ENCODE measurements at places on chromosomes 11 and 22.

DNA sequence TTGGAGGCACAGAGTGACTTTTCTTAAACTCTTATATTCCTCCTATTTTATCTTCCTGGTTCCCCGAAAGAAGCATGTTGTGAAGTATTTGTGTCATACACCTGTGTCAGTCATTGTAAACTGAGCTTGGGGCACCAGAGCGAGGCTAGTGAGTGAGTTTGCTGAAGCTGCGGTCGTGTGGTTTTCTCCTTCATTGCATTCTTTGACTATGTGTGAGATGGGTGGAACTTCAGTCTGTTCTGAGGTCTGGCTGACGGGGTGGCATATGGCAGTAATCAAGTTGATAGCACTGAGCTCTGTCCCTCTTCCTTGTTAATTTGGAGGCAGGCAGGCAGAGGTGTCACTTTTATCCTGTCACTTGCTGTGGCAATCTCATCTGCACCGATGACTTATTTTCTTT, 4.2 kb downstream of the VPS26B start:
- no peak for DNase-seq

GRCh38 chr11:21896746-21897602, 295.9 kb upstream of the ANO5 start:
- DNase-seq = no peak

DNA sequence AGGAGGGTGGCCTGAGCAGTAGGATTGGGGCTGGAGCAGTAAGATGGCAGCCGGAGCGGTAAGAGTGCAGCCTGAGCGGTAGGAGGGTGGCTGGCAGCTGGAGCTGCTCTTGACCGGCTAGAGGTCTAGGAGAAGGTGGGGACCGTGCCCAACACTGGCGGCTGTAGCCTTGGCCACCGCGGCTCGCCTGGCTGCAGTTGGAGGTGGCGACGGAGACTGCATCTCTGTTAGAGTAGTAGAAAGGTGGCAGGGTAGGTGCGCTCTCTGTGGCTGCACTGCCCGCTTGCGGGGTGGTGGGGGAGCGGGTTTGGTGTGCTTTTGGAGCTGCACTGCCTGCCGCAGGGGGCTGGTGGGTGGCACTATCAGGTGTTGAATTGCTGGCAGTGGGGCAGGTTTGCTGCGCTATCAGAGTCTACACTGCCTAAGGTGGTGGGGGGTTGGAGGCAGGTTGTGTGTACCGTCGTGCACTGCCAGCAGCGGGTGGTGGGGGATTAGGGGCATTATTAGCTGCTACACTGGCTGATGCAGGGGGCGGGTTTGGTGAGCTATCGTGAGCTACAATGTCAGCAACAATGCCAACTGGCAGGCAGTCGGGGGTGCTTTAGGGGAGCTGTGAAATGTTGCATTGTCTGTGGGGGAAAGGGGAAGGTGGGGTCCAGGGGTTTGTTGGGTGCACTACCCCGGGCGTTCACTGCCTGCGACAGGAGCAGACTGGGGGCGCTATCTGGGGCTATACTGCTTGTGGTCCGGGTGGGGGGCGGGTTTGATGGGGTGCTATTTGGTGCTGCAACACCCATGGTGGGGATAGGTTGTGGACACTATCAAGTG, 4461.3 kb upstream of the OR11H1 start:
- no peak for DNase-seq

DNA sequence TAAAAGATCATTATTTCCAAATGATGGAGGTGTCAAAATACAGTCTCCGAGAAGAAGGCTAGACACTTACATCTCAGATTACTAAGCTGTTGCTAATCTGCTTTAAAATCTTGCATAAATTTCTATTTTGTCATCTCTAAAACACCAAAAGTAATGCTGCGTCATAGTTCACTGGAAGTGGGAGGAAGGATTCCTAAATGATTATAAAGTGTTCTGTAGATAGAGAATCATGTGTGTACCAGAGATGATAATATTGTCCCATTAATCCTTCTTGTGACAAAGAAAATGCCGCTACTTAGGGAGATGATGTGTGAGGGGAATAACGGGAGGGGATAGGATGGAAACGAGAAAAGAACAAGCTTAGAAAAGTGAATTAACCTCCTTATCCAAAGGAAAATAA, 268.6 kb downstream of the JRKL start:
- no peak for DNase-seq

DNA sequence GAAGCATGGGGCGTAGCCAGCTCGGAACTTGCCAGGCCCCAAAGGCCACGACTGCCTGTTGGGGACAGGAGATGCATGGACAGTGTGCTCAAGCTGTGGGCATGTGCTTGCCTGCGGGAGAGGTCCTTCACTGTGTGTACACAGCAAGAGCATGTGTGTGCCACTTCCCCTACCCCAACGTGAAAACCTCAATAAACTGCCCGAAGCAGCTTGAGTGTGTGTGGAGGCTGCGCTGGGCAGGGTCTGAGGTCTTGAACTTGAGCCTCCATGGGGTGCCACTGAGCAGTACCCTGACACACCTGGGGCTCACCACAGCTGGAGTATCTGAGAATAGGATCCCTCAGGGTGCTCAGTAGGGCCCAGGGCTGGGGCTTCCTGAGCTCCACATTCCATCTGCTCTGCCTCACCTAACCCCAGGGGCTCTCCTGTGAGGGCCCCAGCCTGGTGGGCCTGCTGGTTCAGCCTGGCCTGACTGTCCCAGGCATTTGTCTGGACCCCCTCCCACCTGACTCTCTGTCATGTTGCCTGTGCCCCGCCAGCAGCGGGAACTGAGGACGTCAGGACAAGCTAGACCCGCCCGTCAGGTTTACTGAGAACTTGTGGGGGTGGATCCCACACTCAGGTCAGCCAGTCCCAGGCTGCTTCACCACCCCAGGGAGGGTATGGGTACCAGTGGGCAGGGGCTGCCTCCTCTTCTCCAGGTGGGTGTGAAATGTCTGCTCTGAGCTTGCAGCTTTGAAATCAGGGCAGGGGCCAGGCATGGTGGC, 3.2 kb downstream of the RASSF7 start:
- no peak for DNase-seq

DNA sequence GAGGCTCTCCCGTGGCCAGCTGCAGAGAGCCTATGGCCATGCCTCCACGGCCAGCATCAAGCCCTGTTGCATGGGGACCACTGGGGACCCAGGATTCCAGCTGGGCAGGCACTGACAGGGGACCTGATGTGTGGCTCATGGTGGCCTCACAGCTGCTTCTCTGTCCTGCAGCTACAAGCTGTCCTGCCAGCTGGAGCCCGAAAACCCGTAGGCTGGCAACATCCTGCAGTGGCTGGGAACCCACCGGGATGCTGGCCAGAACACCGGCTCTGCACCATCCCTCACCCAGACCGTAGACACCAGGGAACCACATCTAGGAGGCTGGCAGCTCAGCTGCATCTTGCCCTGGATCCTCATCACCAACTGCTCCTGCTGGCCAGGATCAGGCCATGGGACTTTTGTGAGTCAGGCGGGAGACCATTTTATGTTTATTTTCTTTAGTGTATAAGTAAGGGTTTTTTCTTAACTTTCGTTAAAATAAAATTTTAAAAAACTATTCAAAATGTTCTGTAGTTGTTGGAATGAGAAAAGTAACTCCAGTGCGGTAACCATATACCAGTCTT, 7.9 kb downstream of the RGL4 start:
- no peak for DNase-seq

- no peak for DNase-seq
Observed at GRCh38 chr22:50686794-50687193, 14.2 kb downstream of the SHANK3 start.

GRCh38 chr11:293271-293851, 4.4 kb downstream of the PGGHG start:
- DNase-seq = no peak

- no peak for DNase-seq
Observed at GRCh38 chr11:3022300-3022967, 30.3 kb upstream of the NAP1L4 start.

DNA sequence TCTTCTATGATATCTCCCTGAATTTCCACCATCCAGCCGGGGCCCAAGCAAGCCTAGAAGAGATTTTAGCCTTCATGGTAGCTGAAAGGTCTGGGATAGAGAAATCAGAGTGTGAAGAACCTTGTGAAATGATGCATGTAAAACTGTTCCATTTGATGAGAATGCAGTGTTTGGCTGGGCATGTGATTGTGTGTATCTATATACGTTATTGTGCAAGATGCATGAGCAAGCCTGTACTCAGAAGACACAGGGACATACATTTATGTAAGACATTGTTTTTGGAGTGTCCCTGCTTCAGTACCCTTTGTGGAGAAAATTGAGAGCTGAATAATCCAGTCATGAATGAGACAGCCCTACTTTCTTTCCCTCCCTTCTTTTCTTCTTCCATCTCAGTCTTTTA, 15.2 kb upstream of the OR52K2 start:
- no peak for DNase-seq

- no peak for DNase-seq
Observed at GRCh38 chr11:27088353-27088752, 47.7 kb downstream of the BBOX1 start.

GRCh38 chr22:46006379-46007002, 29.5 kb upstream of the WNT7B start:
- peak; percentile 68 for DNase-seq

DNA sequence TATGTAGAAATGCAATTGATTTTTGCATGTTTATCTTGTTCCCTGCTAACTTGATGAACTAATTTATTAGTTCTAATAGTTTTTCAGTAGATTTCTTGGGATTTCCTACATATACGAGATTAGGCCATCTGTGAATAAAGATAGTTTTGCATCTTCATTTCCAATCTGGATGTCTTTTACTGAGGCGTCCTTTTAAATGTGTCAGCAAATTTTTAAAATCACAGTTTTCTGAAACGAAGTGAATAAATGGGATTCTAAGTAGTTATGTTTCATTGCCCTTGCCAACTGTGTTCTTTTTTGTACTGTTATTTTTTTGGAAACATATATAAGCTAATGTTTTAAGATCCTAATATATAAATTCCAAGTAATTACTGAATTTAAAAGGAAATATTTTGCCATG, 50.0 kb downstream of the CYP2R1 start:
- DNase-seq = no peak

GRCh38 chr22:18023509-18024275, 669 bp downstream of the MICAL3 start:
- DNase-seq = peak; percentile 57

DNA sequence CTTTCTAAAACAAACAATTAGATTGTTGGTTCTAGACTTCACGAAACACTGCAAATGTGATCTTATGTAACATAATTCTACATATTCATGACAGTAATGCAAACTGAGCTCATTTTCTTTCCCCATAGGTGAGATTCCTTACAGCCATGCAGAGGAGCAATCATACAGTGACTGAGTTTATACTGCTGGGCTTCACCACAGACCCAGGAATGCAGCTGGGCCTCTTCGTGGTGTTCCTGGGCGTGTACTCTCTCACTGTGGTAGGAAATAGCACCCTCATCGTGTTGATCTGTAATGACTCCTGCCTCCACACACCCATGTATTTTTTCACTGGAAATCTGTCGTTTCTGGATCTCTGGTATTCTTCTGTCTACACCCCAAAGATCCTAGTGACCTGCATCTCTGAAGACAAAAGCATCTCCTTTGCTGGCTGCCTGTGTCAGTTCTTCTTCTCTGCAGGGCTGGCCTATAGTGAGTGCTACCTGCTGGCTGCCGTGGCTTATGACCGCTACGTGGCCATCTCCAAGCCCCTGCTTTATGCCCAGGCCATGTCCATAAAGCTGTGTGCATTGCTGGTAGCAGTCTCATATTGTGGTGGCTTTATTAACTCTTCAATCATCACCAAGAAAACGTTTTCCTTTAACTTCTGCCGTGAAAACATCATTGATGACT, 1.5 kb downstream of the OR9G1 start:
- no peak for DNase-seq

- no peak for DNase-seq
Observed at GRCh38 chr11:125356797-125357196, 139.3 kb downstream of the FEZ1 start.

DNA sequence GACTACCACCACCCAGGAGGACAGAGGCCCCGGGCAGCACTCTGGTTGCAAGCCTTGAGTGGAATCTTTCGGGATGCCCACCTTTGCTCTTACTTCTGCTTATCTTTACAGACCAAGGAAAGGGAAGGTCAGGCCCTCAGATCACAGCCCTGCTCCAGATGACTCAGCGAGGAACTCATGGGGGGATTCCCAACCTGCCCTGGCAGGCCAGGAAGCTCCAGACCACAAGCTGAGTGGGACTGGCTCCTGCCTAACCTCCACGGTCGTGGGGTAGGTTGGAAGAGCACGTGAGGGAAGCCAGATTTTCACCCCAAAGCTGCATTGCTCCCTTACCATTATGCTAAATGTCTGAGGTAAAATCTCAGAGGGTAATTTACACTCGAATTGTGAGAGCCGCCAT, 11.8 kb downstream of the TBC1D10A start:
- no peak for DNase-seq

DNA sequence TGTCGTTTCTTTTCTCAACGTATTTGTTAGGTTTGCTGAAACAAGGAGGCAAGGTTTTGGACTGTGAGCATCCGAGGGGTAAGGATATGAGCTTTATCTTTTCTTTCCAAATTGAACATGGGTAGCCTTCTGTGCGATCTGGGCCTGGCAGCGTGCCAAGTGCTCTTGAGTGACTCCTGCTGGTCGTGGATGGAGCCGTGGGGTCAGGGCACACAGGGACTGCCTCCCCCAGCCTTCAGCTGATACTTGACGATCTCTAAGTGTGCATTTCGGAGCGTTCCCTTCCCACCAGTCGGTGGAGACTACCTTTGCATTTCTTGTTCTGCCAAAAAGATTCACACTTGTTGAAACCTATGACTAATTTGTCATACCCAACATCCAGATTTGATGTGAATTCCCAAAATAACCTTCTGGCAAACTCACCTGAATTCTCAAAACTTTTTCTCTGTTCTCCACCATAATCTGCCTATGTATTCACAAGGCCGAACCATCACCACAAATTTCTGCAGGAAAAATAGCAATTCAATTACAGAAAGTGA, 40.1 kb upstream of the CLMP start:
- DNase-seq = no peak

DNA sequence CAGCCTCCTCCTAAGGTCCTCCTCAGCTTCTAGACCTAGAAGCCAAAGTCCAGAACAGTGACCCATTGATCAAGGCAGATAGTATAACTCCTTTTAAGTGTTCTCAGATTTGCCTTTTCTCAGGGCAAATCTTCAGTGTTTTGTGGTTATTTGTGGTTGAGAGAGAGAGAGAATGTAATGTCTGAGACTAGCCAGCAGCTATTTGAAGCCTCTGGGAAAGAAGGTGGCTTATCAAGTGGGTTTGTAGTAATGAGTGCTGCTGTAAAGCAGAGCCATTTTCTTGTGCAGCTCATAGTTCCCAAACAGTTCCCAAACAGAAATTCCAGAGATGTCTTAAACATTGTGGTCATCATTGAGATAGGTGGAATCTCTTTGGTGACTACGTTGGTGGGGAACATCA, 89.5 kb downstream of the RNF169 start:
- DNase-seq = no peak

GRCh38 chr11:108758458-108758857, 93.6 kb downstream of the DDX10 start:
- DNase-seq = no peak

DNA sequence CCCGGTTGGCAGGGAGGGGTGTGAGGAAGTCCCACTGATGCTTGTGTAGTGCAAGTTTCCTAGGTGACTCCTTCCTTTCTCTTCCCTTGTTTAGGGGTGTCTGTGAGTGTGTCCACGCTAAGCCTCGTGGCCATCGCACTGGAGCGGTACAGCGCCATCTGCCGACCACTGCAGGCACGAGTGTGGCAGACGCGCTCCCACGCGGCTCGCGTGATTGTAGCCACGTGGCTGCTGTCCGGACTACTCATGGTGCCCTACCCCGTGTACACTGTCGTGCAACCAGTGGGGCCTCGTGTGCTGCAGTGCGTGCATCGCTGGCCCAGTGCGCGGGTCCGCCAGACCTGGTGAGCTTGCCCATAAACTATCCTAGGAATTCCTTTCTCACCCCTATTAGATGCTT, 10.4 kb downstream of the CCKBR start:
- no peak for DNase-seq

GRCh38 chr11:26755762-26756161, 33.9 kb upstream of the SLC5A12 start:
- DNase-seq = no peak

Measured in kidney glomerular epithelial cell (primary cell).